AG04449 (cell line): ENCODE measurements at places on chromosomes 1 and 21.

DNA sequence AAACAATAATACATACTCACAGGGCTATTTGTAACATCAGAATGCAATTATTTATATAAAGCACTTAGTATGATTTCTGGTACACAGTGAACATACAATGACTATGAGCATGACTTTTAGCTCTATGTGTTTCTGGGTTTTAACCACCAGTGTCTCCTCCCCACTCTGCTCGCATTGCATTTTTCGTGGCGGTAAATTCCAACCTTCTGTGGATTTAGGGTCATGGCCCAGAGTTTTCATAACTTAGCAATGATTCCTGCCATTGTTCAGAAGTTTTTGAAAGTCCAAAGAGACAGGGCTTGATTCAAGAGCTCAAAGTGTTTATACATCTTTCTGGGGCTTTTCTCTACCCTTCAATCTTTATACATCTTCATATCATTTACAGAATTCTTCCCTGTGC lies 191.3 kb downstream of the BACH1 start:
- no peak for DNase-seq

GRCh38 chr1:110068646-110069403 lies 1.6 kb downstream of the ALX3 start:
- no peak for DNase-seq

DNA sequence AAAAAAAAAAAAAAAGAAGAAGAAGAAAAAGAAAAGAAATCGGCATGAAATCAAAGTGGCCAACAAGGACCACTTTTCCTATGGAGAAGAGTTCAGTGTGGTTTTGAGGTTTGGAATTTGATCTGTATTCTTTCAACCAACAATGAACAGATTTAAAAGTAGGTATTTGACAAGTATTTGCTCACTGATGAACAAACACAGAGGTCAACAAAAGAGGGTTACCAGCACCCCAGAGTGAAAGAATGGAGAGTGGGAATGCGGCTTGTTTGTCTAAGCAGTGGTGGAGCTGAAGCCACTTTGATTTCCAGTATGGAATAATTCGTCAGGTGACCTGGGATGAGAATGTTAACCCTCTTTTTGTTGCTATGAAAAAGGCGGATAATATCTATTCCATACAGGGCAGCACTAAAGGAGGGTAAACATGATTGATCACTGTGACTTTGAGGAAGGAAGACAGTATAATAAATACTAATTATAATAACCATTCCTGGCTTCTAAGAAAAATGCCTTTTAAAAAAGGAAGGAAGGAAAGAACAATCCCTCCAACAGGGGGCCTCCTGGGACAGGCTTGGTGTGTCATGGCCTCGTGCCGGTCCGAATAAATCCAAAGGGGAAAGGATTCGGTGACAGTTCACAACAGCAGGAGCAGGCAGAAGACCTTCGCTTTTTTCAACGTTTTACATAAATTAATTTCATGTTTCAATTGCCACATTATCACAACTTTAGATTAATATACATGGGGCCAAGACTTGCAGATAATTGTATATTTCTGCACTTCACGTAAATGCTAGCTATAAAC lies 37.2 kb upstream of the SIM2 start:
- no peak for DNase-seq

DNA sequence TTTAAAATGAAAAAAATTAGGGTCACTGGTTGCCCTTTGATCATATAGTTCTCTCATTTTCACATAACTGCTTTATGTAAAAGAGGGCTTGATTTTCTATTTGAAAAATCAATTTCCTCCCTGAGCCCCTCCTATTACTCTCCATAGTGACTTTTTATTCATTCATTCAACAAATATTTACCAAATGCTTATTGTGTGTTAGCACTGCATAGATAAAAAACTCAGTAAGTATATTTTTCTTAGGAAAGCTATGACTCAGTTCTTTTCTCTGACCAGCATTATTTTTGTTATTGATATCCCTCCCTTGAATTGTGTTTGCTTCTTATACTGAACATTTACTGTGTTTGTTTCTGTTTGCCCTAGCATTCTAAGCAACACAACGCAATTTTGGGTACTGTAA lies 59.8 kb downstream of the NTNG1 start:
- DNase-seq, result no peak

GRCh38 chr21:38142224-38142623 lies 114.6 kb upstream of the KCNJ15 start:
- no peak for DNase-seq

GRCh38 chr1:227541129-227541528 lies 22.2 kb upstream of the ZNF678 start:
- DNase-seq, result no peak

DNA sequence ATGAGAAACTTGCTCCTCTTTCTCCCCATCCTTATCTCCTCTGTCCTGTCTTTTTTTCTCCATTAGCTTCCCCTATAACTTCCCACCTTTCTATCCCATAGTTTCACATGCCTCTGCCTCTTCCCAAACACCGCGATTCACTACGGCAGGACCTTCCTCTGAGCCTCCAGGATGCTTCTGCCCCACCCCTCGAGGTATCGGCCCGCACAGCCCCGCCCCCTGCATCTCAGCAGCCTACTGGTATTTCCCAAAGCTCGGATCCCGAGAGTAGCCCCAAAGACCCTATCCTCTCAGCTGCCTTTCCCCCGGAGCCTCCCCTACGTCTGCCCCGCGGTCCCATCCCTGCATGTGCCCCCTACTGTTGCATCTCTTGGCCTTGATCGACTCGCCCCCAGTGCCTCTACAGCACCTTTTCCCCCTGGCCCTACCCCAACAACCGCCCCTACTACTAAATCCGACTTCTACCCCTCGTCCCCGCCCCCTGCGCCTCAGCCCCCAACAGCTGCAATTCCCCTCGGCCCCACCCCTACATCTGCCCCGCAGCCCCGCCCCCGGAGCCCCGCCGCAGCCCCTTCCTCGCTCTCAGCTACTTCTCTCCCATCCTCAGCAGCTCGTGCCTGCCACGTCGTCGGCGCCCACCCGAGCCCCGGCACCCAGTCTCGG lies 512 bp downstream of the PIAS3 start:
- no peak for DNase-seq
